ENCODE measurements at places on chromosomes 3 and 15.

DNA sequence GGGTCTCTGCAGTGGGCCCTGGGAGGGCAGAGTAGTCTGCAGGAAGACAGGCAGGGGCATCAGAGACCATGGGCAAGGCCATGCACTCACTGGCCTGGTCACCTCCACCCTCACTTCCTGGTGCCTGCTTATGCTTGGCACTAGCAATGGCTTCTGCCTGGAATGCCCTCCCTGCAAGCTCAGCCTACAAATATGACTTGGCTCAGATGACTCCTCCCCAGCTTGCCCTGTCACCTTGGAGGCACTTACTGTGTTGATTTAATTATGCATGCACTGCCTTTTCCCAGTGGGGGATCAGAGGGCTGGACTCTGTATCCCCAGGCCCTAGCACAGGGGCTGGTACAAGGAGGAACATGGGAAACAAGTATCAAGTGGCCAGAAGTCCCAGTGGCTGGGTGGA, 7.8 kb downstream of the C3orf18 start:
- no peaks in the 10 kb centered on the region for H3K27me3 ChIP-seq
- no peaks in the 10 kb centered on the region for H3K4me1 ChIP-seq
- H3K36me3 ChIP-seq = no peaks in the 10 kb centered on the region
- H3K27ac ChIP-seq = no peak overlapping the region

DNA sequence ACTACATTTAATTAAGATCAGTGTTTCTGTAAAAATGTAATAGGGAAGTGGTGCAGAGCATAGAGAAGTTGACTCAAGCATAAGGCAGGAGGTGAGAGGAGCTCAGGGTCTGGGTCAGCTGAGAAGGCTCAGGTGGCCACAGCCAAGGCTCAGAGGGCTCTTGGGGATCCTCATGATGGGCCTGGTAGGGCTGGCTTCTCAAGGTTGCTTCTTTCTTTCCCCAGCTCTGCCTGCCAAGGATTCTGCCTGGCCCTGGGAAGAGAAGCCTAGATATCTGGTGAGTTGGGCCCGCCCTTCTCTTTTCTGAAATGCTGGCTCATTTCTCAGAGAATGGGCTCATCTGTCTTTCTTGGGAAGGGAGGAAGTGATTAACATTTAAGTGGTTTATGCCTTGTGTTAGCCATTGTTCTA, 6.5 kb downstream of the ZNF589 start:
- no peaks in the 10 kb centered on the region for H3K36me3 ChIP-seq
- H3K4me3 ChIP-seq = no peak overlapping the region
- no peak overlapping the region for H3K27ac ChIP-seq
- H3K4me1 ChIP-seq = peaks cover 8% of the 10 kb centered on the region
- no peaks in the 10 kb centered on the region for H3K27me3 ChIP-seq

- H3K4me1 ChIP-seq = no peaks in the 10 kb centered on the region
- no peaks in the 10 kb centered on the region for H3K27me3 ChIP-seq
- no peak overlapping the region for H3K4me3 ChIP-seq
- no peak for DNase-seq
- no peak overlapping the region for H3K27ac ChIP-seq
- no peaks in the 10 kb centered on the region for H3K36me3 ChIP-seq
Observed at GRCh38 chr3:45557471-45557870, 37.1 kb upstream of the LIMD1 start.

- no peaks in the 10 kb centered on the region for H3K36me3 ChIP-seq
- no peak for DNase-seq
- no peaks in the 10 kb centered on the region for H3K4me1 ChIP-seq
- no peaks in the 10 kb centered on the region for H3K27me3 ChIP-seq
Observed at GRCh38 chr3:77320514-77320913, 280.6 kb downstream of the ROBO2 start.

DNA sequence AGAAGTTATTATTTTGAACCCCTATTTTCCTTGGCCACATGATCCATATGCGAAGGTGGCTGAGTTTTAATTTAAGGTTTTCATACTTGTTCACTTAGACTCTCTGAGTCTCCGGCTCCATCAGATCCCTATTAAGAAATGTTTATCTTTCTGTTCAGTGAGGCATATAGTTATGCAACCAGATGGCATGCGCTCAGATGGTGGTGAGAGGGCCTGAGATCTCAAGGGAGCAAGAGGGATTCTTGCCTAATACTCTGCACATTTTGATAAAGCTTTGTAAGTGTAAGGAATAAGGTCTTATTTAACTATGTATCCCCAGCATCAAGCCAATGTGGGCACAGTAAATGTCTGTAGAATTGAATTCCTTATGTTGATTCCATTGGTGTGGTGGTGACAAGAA, 78.9 kb upstream of the DPH6 start:
- H3K4me1 ChIP-seq = no peaks in the 10 kb centered on the region
- no peak for DNase-seq
- H3K27ac ChIP-seq = no peak overlapping the region
- no peaks in the 10 kb centered on the region for H3K36me3 ChIP-seq

GRCh38 chr3:42502429-42503250, at the start of gene VIPR1:
VIPR1 (plus strand) TSS chr3:42502643; CDS start chr3:42502736, 93 bp downstream.
- peak; percentile 82 for DNase-seq
- H3K4me3 ChIP-seq = peak within 1 kb of the TSS; percentile 95
- H3K36me3 ChIP-seq = no peaks in the 10 kb centered on the region
- peaks cover 22% of the 10 kb centered on the region for H3K27me3 ChIP-seq
- H3K4me1 ChIP-seq = peaks cover 34% of the 10 kb centered on the region

DNA sequence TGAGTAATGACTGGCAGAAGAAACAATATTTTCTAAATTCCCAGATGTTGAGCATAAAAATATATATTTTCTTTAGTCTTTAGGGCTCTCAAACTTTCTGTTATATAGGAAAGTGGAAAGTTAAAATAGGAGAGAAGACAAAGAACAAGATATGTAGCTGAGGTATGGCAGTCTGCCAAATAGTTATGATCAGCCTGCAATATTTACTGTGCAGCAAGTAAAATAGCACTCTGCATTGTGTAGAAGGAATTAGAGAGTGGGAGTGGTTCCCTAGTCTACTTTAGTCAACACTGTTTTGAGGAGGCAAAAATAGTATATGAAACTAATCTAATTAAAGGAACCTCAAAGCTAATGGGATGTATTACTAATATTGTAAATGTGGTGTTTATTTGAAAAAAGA, 978.1 kb upstream of the ALCAM start:
- H3K4me1 ChIP-seq = no peaks in the 10 kb centered on the region
- no peaks in the 10 kb centered on the region for H3K36me3 ChIP-seq
- no peak overlapping the region for H3K4me3 ChIP-seq

GRCh38 chr3:196472286-196472685, 31.3 kb downstream of the RNF168 start:
- no peak for DNase-seq
- no peak overlapping the region for H3K27ac ChIP-seq
- H3K27me3 ChIP-seq = no peaks in the 10 kb centered on the region
- H3K4me1 ChIP-seq = no peaks in the 10 kb centered on the region
- peaks cover 31% of the 10 kb centered on the region for H3K36me3 ChIP-seq

GRCh38 chr15:57213862-57214261, 162.4 kb upstream of the CGNL1 start:
- no peaks in the 10 kb centered on the region for H3K4me1 ChIP-seq
- no peak overlapping the region for H3K4me3 ChIP-seq
- no peaks in the 10 kb centered on the region for H3K36me3 ChIP-seq

DNA sequence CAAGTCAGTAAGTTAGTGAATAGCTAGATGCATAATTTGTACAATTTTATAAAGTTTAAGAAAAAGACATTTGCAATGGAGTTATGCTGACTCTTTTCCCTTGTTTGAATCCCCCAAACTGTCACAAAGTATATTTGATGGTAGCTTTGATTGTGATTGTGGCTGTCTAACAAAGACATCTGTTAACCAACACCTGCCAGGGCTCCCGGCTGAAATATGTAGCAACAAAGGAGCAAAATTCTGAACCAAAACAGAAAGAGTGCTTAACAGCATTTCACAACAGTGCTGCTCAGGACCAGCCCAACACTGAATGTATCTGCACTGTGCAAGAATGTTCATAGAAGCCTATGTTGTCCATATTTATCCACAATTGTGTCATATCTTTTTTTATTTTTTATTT, 39.4 kb downstream of the LEO1 start:
- H3K27me3 ChIP-seq = no peaks in the 10 kb centered on the region
- H3K36me3 ChIP-seq = no peaks in the 10 kb centered on the region
- DNase-seq = no peak
- no peaks in the 10 kb centered on the region for H3K4me1 ChIP-seq
- H3K27ac ChIP-seq = no peak overlapping the region
- no peak overlapping the region for H3K4me3 ChIP-seq

DNA sequence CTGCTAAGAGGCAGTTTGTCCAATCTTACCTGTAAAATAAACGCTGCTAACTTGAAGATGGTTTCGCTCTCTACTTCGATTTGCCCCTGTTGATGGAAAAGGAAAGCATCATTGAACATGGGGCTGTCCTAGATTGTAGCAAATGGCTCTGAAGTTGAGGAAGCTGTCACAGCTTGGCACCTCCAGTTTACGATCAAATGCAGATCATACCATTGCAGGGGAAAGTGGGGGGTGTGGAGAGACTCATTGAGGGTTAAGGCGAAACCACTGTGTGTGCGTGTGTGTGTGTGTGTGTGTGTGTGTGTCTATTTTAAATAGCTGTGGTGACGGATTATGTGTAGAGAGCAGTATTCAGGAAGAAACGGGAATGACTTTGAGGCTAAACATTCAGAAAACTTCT, 127.6 kb upstream of the LMOD3 start:
- H3K27me3 ChIP-seq = no peaks in the 10 kb centered on the region
- peak; percentile 3 for DNase-seq
- no peaks in the 10 kb centered on the region for H3K4me1 ChIP-seq
- H3K36me3 ChIP-seq = no peaks in the 10 kb centered on the region
- no peak overlapping the region for H3K4me3 ChIP-seq
